ENCODE measurements at places on chromosomes 5 and 9.

- DNase-seq = no peak
These were observed 418.6 kb upstream of the RIOK2 start for GRCh38 chr5:97601651-97602050.

GRCh38 chr5:36079200-36079781 lies 12.6 kb upstream of the UGT3A2 start:
- no peak for DNase-seq

DNA sequence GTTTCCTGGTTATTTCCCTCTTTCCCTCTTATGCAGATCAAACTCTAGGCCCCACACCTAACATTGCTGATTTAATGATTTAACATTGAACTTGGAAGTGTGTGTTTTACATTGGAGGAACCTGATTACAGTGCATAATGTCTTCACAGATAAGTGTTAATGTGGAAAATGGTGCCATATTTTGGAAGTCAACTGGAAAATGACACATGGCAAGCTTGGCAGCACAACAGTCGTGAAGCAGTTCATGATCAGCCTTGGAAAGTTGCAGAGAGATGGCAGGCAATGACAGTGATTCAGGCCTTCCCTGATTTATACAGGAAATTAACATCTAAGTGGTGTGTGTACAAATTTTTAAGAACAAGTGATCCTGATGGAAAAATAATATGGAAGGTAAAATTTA lies 80.0 kb upstream of the CTNND2 start:
- no peak for DNase-seq

- DNase-seq = no peak
These were observed 189.8 kb downstream of the PCSK1 start for GRCh38 chr5:96243203-96243602.

GRCh38 chr9:103188781-103189350 lies 193.7 kb downstream of the CYLC2 start:
- DNase-seq = no peak
